ENCODE measurements at places on chromosomes 7 and 10. TPM values are rescaled to one million over a fixed set of nuclear protein-coding genes. Genes with fewer than 3 reads are reported as not detected.

- no peak overlapping the region for H3K4me3 ChIP-seq
- no peaks in the 10 kb centered on the region for H3K36me3 ChIP-seq
- no peak for DNase-seq
- H3K4me1 ChIP-seq: no peaks in the 10 kb centered on the region
- no peak overlapping the region for H3K27ac ChIP-seq
- no peaks in the 10 kb centered on the region for H3K27me3 ChIP-seq
Measured at GRCh38 chr7:89104748-89105685, 309.5 kb upstream of the TEX47 start.

GRCh38 chr10:130743751-130744271 lies 567.7 kb downstream of the TCERG1L start:
- peaks cover 7% of the 10 kb centered on the region for H3K36me3 ChIP-seq
- H3K27ac ChIP-seq: no peak overlapping the region
- H3K4me1 ChIP-seq: no peaks in the 10 kb centered on the region
- no peaks in the 10 kb centered on the region for H3K27me3 ChIP-seq

DNA sequence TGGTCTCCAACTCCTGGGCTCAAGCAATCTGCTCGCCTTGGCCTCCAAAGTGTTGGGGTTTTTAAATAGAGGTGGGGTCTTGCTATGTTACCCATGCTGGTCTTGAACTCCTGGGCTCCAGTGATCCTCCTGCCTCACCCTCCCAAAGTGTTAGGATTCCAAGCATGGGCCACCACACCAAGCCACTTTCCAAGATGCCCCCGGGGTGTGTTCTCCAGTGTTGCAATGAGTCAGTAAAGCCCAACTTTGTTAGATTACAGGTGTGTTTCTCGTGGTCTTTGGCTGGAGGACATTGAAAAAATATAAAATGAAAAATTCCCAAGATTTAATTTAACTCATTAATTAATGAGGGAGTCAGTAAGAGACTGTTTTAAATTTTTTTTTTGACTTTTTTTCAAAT lies 29.2 kb downstream of the TACR2 start:
- no peak for DNase-seq
- H3K4me3 ChIP-seq: no peak overlapping the region
- H3K27me3 ChIP-seq: no peaks in the 10 kb centered on the region
- peaks cover 54% of the 10 kb centered on the region for H3K36me3 ChIP-seq
- H3K27ac ChIP-seq: no peak overlapping the region

DNA sequence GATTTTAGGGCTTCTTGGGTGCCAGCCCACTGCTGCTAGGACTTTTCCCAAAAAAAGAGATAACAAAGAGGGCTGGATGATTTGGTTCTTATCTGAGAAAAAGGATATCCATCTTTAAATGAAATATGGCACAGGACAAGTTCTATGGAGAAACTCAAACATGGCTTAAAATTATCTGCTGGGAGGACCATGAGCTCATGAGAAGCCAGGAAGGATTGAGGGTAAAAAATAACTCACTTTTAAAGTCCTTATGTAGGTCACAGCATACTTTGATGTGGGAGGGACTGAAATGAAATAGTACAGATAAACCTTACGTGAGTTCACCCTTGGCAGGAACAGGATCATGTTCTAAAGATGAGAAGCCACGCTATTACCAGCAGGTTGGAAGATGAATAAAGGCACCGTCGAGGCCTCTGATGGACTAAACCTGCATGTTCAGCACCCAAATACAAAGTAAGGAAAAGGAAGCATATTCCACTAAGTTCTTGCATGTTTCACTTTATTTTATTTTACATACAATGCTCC lies 369.2 kb upstream of the KLF6 start:
- DNase-seq: no peak
- H3K27ac ChIP-seq: no peak overlapping the region
- H3K36me3 ChIP-seq: no peaks in the 10 kb centered on the region
- no peaks in the 10 kb centered on the region for H3K4me1 ChIP-seq

GRCh38 chr10:128723631-128724205 lies 597.5 kb upstream of the MKI67 start:
- no peak overlapping the region for H3K4me3 ChIP-seq
- H3K36me3 ChIP-seq: no peaks in the 10 kb centered on the region
- no peak overlapping the region for H3K27ac ChIP-seq
- no peaks in the 10 kb centered on the region for H3K4me1 ChIP-seq
- DNase-seq: no peak
- H3K27me3 ChIP-seq: no peaks in the 10 kb centered on the region

DNA sequence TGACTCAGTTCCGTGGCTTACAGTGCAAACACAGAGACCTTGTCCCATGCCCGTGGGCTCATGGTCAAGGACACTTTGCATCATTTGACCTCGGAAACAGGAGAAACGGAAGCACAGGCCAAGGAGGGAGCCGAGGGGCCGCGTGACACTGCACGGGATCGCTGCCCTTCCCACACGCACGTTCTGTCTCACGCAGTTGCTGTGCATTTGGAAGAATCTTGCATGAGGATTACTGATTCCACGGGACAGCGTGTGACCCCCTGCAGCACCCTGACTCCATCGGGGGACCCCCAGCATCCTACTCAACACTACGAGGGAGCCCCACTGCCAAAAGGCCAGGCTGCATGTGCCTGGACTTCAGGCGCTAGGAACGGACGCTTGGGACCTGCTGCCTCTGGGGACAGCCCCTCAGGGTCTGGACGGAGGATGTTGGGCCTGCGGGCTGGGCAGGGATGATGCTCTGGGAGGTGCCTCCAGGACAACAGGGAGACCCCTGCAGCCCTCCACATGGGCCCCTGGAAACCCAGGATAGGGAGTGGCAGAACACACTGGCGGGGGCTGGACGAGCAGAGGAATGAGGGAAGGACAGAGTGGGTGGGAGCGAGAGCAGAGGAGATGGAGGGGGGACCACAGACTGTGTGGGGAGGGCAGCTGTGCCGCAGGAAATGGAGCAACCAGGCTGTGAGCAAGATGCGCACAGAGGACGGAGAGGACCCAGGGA lies 222.2 kb downstream of the DNAJB6 start:
- H3K27me3 ChIP-seq: no peaks in the 10 kb centered on the region
- no peak overlapping the region for H3K27ac ChIP-seq
- H3K36me3 ChIP-seq: no peaks in the 10 kb centered on the region
- no peak overlapping the region for H3K4me3 ChIP-seq

DNA sequence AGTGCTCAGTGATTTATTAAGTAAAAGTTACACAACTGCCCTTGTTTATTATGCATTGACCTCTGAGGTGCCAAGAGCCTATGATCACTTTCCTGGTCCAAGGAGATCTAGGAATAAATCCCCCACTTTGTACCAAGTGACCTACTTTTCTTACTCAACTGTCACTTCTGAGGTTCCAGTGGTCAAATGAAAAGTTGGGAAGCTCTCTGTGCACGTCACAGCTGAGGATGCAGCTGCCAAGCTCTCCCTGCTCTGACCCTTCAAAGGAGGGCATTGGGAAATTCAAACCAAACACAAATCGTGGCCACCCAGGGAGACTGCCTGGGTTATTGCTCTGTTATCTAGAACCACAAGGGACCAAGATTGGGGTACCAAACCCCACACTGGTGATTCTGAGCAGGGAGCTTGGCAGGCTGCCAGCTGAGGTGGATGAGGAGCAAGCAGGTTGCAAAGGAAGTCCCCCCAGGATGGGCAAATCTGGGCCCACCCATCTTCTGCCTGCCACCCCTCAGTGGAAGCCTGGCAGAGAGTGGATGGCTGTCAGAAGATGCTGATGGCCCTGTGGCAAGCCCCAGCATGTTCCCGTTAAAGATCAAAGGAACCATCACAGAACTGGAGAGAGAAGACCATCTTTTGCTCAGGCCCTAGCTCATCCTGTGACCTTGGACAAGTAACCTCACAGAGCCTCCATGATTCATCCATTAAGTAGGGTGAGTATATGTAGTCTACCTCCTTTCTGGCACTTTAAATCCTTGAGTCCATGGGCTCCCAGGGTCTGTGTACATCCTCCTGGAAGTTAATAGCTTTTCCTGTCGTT lies 106.8 kb downstream of the PPP1R3C start:
- H3K4me1 ChIP-seq: no peaks in the 10 kb centered on the region
- H3K4me3 ChIP-seq: no peak overlapping the region
- no peak for DNase-seq

DNA sequence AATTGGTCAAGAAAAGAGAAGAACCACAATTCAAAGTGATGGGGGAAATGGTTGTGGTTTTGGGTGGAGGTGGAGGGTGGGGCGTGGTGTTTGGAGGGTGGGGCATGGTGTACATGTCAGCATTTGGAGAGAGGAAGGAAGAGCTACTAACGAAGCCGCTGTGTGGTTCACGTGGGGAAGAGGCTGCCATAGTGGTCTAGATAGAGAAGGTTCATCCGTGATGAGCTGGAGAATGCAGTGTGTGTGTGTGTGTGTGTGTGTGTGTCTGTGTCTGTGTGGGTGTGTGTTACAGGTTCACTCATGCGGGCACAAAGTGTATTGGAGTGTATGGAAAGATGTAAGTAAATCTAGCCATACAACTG lies 6.1 kb upstream of the VCL start:
- H3K4me1 ChIP-seq: peaks cover 28% of the 10 kb centered on the region
- no peak for DNase-seq
- no peak overlapping the region for H3K4me3 ChIP-seq

DNA sequence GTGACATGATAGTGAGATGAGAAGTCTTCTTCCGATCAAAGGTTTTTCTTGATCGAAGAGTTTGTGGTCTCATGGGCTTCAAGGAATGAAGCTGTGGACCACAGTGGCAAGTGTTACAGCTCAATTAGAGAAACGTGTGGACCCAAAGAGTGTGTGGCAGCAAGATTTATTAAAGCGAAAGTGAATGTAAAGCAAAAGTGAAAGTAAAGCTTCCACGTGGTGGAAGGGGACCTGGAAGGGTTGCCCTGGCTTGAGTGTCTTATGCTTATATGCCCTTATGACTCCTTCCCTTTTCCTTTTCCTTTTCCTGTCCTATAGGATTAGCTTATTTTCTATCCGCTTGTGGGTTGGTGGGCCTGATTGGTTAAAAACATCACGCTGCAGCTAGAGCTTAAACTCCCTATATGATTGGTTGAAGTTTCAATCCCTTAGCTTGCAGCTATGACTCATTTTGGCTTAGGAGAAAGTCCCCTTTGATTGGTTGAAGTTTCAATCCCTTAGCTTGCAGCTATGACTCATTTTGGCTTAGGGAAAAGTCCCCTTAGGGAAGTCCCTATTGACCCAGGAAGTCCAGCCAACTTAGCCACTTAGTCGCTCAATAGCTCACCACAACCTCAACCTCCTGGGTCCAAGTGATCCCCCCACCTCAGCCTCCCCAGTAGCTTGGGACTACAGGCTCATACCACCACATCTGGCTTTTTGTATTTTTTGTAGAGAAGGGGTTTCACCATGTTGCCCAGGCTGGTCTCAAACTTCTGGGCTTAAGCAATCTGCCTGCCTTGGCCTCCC lies 34.7 kb downstream of the MRPS24 start:
- H3K4me1 ChIP-seq: peaks cover 13% of the 10 kb centered on the region
- DNase-seq: peak; percentile 48
- H3K27ac ChIP-seq: no peak overlapping the region
- H3K27me3 ChIP-seq: peaks cover 6% of the 10 kb centered on the region
- H3K36me3 ChIP-seq: peaks cover 6% of the 10 kb centered on the region

- H3K4me1 ChIP-seq: no peaks in the 10 kb centered on the region
- peaks cover 5% of the 10 kb centered on the region for H3K27me3 ChIP-seq
- H3K27ac ChIP-seq: no peak overlapping the region
- no peak for DNase-seq
- H3K36me3 ChIP-seq: no peaks in the 10 kb centered on the region
Measured at GRCh38 chr10:131825150-131825848, 75.5 kb upstream of the PPP2R2D start.

DNA sequence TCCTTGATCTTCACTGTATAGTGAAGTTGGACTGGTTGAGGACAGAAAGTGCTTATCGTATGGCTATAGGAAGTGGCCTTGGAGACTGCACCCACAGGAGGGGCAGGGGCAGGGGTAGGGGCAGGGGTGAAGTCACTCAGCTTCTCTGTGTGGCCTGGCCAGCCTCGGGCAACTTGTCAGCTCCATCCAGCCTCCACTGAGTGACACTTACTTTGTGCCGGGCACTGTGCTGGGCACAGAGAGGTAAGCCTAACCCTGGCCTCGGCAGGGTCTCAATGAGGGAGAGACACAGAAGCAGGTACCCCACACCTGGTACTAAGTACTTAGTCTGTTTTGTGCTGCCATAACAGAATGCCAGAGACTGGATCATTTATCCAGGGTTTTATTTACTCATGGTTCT lies 99.3 kb upstream of the CTBP2 start:
- no peak for DNase-seq
- H3K4me3 ChIP-seq: no peak overlapping the region
- H3K36me3 ChIP-seq: no peaks in the 10 kb centered on the region
- H3K27ac ChIP-seq: no peak overlapping the region
- no peaks in the 10 kb centered on the region for H3K27me3 ChIP-seq

DNA sequence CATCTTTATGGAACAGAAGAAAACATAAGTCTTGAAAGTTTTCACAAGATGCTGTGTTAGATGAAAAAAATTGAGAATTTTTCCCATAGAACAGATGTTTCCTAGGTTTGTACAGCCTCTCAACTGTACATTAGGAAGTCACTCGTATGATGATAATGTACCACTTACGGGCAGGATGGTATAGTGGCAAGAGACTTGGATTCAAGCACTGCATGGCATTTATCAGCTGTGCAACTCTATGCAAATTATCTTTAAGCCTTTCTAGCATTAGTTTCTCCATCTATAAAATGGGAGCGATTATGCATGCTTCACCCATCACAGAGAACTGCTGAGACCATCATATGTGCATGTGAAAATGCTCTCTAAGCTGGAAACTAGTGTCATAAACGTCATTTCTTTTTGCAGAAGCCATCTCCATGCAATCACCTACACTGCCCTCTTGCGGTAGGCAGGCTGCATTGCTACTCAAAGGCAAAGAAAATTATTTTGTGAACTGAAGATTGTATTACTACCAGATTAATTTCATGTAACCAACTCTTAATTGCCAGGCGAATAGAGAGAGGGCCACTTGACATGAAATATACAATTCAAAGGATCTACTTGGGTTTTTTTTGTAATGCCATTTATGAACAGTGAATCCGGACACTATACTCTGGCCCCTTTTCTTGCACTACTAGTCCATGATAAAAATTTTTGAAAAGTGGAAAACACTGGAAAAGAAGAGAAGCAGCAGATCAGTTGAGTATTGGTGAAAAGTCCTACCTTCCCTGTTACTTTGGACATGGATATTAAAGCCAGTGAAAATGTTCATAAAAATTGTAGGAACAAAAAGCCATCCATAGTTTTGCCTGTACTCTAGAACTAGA lies 102.3 kb downstream of the JAZF1 start:
- peak overlapping the region; percentile 52 for H3K27ac ChIP-seq
- H3K4me1 ChIP-seq: peaks cover 69% of the 10 kb centered on the region
- peak overlapping the region; percentile 50 for H3K4me3 ChIP-seq
- H3K36me3 ChIP-seq: peaks cover 4% of the 10 kb centered on the region

GRCh38 chr10:47206449-47207280 lies 93.3 kb upstream of the GDF10 start:
- H3K4me1 ChIP-seq: no peaks in the 10 kb centered on the region
- DNase-seq: no peak
- H3K27ac ChIP-seq: no peak overlapping the region
- H3K27me3 ChIP-seq: peaks cover 28% of the 10 kb centered on the region

The P4HA1 gene
- total RNA-seq: 201 TPM

The ZMIZ1 gene
- total RNA-seq: 38.6 TPM

The MMP21 gene
- total RNA-seq: not detected

The HECW1 gene
- 4.7 TPM for total RNA-seq

The FFAR4 gene
- total RNA-seq: not detected

The LRRTM3 gene
- total RNA-seq: not detected

All from HFFc6 (cell line).